Stimulated activated CD4-positive, alpha-beta T cell treated with anti-CD3 and anti-CD28 coated beads, Interleukin-4, amount 100 ng/mL, for 24 hours (primary cell): ENCODE measurements at places on chromosomes 1 and 21.

DNA sequence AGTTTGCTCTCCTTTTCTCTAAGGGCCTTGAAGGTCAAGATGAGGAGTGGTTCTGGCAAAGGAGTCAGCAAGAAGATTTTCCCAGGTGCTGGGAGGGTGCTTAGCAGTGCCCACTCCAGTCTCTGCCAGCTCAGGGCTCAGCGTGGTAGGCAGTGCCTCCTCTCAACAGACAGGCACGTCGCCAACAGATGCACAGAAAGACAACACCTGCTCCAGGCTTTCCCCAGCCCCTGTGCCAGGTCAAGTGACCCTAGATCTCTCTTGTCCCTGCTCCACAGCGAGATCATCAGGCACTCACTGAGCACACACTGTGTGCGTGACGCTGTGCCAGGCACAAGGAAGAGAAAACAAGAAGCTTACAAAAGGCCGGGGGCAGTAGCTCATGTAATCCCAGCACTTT lies 86.0 kb downstream of the CASZ1 start:
- DNase-seq: no peak

DNA sequence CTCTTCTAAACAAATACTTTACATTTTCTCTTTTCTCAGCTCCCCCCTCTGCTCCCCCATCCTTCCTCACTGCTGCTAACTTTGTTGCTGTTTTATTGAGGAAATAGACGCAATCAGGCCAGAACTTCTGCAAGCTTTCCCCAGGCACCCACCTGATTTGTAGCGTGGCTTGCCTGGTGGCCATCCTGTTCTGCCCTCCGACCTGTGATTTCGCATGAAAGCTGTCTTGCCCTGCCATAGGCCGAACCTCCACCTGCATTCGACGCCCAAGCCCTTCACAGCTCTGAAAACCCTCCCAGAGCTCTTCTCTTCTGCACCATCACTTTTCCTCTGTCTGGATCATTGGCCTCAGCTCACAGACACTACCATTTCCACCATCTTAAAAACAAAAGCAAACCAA lies 100.6 kb downstream of the PLPP3 start:
- DNase-seq: no peak

DNA sequence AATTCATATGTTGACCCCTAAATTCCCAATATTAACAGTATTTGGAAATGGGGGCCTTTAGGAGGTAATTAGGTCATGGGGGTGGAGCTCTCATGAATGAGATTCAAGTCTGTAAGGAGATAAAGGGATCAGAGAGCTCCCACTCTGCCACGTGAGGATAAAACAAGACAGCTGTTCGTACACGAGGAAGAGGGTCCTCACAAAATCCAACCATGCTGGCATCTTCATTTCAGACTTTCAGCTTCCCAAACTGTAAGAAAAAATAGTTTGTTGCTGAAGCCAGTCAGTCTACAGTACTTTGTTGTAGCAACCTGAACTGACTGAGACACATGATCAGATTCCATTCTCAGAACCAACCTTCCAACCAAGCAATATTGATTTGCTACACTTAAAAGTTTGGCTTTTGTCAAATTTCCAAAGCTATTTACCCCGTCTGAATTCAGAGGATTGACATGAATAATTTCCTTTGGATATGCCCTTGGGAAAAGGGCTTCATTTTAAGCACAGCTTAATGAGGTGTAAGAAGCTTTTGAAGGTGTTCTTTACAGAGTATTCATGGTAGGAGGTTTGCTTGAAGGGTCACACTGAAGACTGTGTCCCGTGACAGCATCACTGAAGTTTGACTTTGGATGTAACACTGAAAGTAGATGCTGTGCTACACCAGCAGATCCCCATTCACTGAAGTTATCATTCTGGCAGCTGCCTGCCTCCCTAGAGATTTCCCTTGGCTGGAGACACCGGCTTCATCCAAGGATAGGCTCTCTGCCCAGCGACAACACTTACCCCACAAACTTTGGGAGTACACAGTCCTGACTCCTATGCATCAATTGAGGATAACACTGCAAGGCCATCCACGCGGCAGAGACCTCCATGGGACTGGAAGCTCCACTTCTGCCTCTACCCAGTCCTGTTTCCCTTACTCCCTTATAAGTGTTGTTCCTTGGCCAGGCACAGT lies 4.9 kb upstream of the OMA1 start:
- no peak for DNase-seq

GRCh38 chr1:10007169-10007568 lies 10.1 kb downstream of the RBP7 start:
- DNase-seq: no peak

GRCh38 chr1:24586970-24587820 lies 31.3 kb downstream of the NCMAP start:
- DNase-seq: peak; percentile 71
